ENCODE measurements at places on chromosomes 1 and 21.

DNA sequence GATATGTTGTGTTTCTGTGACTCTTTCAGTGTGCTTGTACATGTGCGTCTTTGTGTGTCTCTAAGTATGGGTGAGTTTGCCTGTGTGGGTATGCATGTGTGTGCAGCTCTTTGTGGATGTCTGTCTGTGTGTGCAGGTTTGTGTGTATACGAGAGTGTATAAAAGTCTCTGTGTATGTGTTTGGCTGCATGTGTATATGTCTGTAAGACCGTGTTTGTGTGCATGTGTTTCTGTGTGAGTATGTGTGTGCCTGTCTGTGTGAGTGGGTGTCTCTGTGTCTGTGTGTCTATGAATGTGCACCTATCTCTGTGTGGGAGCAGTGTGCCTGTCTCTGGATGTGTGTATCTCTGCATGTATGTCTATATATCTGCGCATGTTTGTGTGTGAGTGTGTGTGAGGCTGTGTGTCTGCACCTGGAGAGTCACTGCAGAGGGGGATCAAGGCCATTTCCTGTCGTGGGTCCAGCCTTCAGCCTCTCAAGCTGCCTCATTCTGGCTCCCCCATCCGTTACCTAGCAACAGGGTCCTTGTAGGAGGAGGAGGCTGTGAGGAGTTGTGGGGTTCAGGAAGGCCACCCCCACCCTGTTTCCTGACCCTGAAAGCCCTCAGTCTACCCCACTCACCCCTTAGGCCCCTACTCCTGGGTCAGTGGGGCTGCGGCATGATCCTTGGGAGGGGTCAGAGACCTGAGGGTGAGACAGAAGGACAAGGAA, 10.4 kb downstream of the FGR start:
- DNase-seq = no peak

DNA sequence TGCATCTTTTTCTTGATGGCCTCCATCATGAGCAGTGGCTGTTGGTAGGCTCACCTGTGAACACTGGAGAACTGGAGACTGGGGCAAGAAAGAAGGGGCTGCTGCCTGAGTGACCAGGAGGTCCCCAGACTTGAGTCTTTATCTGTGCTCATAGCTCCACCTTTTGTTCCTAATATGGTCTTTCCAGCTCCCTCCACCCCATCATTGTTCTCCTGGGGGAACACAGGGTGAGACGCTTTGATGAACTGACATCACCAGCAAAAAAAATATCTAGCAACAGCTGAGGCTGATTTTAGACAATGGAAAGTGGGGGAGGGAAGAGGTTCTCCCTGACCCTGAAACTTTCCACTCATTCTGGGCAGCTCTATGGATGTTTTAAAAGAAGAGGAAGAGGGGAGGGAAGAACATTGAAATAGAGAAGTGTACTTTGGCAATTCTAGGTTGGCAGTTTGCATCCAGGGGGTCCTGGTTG, at the start of gene TPM3:
Gene TPM3, minus strand, starts transcription at position 111 of the 472 bp plus-strand sequence. Its CDS starts 82 bp downstream, at position 29.
- DNase-seq = no peak

DNA sequence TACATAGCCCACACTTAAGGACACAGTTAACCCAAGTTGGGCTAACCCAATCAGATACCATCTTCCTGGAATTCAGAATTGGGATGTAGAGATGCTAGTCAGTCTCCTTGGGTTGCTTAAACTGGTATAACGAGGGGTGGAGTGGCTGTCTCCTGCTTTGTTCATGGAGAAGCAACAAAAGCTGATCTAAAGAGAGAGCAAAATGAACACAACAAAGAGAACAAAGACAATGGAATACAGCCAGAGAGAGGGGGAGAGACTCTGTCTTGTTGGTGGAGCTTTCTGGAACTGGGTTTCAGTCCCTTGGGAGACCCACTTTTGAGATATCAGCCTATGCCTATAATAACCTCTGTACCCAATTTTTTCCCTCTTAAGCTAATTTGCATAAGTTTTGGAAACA, 138.1 kb downstream of the ATG4C start:
- DNase-seq = no peak

- DNase-seq = no peak
These were observed 19.0 kb upstream of the PIGV start for GRCh38 chr1:26768755-26769154.

GRCh38 chr21:39041816-39042215, 141.4 kb downstream of the PSMG1 start:
- DNase-seq = no peak

DNA sequence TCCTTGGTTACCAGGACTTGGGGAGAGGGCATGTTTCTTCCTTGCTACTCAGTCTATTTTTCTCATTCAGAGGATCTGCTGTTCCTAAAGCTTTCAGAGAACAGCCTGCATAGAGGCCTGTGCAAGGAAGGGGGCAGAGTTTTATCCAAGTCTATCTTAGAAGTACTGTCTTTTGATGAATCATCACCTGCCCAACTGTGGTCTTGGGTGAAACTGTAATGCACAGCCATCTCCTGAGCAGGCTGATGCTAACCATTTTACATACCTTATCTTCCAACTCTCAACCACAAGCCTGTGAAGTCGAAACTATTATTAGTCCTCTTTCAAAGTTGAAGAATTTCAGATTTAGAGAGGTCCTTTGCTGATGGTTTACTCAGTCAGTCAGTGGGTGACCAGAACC, 368.0 kb downstream of the HHAT start:
- no peak for DNase-seq

DNA sequence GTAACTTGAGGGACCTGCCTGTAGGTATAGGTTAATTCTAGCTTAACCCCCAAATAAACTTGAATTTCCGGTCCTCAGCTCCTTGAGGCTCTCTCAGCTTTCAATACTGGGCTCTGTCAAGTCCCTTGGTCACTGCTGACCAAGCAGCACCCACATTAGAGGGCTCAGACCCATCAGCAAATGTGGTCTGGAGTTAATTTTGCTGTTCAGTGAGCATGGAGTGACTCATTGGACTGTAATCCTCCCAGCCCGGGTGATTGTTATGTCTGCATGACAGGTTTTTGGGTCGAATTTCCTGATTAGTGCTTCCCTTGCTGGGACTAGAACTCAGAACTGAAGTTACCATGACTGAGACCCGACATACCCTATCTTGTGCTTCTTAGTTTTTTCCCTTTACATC, 130.6 kb downstream of the URB2 start:
- no peak for DNase-seq

DNA sequence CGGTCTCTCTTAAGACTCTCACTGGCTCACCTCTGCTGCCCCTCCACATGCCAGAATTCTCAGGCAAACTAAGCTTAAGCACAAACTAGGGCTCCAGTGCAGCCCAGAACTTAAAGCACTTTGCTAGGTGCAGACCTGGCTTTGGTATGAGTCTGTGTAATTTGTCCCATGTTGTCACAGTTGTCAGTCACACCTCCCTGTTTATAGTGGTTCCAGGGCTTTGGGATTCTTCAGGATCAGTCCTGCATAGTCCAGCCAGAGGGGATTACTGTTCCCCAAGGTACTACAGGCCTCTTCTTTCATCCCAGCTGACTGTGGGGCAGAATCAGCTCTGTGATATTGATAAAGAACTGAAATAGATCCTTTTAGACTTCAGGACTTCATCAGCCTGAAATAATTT, 105.0 kb upstream of the UBE2U start:
- no peak for DNase-seq

GRCh38 chr1:154129391-154129970, 25.4 kb downstream of the NUP210L start:
- DNase-seq = no peak

- DNase-seq = peak; percentile 71
These were observed 6.7 kb upstream of the RNASEL start for GRCh38 chr1:182595641-182596240.

- DNase-seq = no peak
These were observed 25.6 kb downstream of the AK2 start for GRCh38 chr1:33010932-33011731.

DNA sequence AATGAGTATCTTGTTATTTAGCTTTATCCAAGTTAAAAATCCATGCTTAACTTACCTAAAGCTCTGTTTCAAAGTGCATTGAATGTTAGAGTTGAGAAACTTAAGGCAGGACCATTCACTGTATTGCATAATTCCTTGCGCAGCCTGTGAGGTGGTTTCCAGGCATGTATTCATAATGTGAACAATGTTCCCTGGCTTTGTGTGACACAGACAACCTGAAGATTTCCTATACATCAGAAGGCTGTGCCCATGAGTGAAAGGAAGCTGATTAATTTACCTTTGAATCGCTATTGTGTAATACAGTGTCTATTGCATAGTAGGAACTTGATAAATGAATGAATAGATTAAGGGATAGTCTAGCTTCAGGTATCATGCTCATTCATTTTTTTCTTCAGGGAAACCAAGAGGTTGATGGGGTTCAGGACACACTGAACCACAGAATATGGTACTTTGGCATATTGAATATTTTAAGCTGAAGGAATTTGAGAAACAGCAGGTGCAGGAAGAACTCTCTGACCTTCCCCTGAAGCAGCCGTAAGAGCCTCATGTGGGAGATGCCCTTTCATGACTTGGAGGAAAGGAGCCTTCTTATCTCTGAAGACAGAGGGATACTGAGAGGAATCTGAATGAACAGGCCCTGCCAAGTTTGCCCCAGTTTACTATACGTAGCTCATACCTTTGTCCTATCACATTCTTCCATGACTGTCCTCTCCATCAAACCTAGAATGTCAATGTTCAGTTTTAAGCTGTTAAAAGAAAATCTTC, 88.6 kb upstream of the GNG12 start:
- DNase-seq = no peak

DNA sequence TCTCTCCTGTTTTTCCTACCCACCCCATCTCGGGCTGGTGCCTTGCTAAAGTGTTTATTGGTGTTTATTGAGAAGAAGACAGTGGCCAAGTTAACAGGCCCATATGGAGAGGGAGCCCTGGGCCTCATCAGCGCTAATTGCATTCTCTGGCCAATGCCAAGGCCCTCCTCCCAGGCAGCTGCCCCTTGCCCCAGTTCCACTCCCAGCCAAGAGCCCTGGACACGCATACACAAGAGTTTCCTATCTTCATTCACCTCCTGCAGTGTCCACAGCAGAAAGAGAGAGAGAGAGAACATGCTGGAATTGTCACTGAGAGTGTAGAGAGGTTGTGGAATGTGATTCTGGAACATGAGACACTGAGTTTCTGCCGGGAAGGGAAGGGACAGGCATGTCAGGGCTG, 25.4 kb upstream of the VWA5B1 start:
- DNase-seq = no peak

- DNase-seq = no peak
These were observed 576.9 kb upstream of the PTBP2 start for GRCh38 chr1:96144636-96145035.

DNA sequence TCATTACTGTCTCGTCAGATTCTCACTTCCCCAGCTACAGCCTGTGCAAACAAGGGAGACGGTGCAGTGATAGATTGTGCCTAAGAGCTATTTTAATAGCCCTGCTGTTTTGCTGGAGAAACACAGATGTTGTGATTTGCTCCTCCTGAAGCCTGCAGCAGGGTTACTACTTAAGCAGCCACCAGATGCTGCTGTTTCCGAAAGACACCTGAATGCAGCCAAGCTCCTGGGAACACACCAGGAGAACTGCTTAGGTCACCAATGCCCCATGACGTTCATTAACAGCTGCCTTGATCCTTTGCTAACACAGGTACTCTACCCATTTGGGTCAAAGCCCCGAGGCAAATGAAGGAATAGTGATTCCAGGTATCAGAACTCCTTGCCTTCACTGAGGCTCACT, 411.8 kb upstream of the DAB1 start:
- no peak for DNase-seq

GRCh38 chr21:17045214-17045853, 467.5 kb upstream of the CXADR start:
- DNase-seq = no peak

DNA sequence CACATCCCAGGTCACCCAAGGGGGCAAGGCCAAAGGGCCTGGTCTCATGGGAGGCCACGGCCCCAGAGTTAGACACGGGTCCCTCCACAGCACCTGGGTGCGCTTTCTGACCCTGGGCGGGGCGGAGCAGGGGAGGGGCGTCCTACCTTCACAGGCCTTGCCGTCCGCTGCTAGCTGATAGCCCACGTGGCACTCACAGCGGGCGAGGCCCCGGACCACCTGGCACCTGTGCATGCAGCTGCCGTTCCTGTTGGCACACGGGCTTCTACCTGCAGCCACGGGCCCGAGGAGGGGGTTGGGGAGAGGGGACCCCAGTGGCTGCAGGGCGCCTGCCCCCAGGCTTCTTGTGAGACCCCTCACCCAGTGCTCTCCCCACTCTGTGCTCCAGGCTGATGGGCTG, 59.9 kb downstream of the ARHGEF16 start:
- DNase-seq = no peak

- no peak for DNase-seq
These were observed 68.0 kb upstream of the BACH1 start for GRCh38 chr21:29230551-29231261.

GRCh38 chr1:198829944-198830343, 191.1 kb downstream of the PTPRC start:
- DNase-seq = no peak

DNA sequence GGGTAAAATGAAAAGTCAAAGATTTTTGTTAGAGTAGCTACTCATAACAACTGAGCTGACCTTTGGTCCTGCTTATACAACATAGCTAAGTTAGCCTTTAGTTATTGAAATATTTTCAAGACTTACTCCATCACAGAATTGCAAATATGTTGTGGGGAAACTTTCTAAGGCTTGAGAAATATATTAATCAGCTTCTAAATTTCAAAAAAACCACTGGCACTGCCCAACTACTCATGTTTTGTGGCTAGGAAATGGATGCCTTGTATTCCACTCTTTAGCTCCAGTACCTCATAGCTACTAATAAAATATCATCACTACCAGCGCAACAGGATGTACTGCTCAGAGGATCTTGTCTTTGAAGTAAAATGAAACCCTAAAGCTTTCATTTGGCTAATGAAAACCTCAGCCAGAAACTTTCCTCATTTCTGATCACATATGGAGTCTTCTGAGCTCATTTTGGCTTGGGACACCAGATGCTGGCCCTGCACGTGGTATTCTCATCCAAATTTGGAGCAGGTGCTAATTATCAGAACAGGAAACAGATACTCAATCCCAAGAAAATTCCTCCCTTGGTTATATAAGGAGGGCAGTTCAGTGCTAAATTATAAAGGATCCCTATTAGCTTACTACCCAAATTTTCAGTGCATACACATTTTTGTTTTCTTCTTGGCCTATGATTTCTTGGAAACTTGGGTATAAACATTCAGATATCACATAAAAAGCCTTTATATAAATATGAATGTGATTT, 690.7 kb downstream of the ADGRL2 start:
- no peak for DNase-seq

DNA sequence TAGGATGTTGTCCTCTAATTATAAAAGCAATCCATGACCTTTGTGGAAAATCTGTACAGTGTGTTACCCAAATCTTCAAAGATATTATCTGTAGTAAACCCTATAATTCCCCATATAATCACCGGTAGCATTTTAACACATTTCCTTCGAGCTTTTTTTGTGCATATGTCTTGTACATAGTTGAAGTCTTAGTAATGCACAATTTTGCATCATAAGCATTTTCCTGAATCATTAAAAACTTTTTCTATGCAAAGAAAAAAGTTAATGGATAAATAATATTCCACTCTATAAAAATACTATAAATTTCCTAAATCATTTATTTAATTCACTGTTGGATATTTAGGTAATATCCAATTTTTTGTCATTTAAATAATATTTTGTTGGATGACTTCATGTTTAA, 201.7 kb downstream of the RRAGC start:
- no peak for DNase-seq
